ENCODE measurements at places on chromosomes 16 and 17.

DNA sequence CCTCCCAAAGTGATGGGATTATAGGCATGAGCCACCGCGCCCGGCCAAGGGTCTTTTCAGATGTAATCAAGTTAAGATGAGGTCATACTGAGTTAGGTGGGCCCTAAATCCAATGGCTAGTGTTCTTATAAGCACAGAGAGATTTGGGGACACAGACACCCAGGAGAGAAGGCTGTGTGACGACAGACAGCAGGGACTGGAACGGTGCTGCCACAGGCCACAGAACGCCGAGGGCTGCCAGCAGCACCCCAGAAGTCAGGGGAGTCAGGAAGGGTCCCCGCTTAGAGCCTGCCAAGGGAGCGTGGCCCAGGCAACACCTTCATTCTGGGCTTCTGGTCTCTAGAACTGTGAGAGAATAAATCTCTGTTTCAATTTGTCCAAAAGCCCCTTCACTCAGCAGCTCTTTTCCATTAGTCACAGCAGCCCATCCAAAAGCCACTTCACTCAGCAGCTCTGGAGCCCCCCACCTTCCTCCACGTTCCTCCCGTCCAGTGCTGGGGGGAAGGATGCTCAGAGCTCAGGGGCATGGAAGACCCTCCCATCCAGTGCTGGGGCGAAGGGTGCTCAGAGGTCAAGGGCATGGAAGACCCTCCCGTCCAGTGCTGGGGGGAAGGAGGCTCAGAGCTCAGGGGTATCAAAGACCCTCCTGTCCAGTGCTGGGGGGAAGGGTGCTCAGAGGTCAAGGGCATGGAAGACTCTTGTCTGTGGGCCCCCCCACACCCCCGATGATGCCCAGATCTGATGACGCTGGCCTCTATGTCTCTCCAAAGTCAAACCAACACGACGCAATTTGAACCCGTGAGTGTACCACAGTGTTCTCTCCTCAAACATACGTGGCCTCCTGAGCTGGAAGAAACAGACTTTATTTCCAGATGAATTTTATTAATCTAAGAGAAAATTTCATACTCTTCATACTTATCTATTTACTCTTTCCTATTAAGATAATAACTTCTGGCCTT is 11.9 kb downstream of the RAB40B start:
- no peak for DNase-seq

DNA sequence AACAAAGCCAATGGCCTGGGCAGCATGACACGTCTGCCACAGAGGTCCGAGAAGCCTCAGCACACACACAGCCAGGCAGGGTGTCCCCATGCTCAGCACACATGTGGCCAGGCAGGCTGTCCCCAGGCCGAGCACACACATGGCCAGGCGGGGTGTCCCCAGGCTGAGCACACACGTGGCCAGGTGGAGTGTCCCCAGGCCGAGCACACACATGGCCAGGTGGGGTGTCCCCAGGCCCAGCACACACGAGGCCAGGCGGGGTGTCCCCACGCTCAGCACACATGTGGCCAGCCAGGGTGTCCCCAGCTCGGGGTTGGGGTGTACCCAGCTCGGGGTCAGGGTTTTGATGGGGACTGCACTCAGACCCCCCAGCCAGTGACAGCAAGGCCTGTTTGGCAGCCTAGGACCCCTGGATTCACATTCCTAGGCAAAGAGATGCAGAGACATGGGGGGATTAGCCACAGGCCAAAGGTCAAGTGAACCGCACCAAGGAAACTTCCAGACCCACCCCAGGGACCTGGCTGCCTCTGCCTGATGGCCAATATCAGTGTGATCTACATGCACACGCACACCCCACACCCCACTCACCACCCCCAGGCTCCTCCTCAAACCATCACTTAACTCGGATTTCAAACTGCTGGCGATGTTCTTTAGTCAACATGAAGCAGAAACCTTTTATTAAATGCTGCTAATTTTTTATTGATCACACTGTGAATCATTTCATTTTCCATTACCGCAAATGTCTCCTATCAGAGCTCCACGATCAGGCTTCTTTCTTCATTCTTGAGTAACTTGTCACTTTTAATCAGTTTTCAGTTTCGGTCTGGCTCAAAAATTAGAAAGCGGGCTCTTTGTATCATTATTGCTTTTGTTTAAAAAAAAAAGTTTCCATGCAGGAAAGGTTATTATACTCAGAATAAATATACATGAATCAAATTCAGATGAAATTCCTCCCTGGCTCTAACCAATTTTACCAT is 111.4 kb downstream of the ZNF423 start:
- DNase-seq = no peak

DNA sequence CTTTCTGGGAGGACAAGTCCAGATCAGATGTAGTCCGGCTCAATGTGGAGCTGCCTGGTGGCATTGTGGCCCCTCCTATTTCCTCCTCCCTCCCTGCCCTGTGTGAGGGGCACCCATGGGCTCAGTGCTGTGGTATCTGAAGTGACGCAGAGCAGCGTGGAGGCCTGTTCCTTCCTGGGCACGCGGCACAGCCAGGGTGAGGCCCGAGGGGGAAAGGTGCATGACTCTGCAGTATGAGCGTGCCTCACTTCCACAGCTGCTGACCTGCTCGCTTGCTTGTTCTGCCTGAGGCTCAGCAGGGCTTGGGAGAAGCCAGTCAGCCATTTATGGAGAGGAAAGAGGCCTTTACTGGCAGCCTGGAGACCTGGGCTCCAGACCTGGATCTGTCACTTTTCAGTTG is 11.7 kb downstream of the TMEM238L start:
- no peak for DNase-seq

GRCh38 chr17:9389111-9389527 is 186.5 kb downstream of the STX8 start:
- no peak for DNase-seq
